WERI-Rb-1 (cell line): ENCODE measurements at places on chromosomes 6 and 20.
A peak's percentile ranks its signal among the peaks of the same experiment; 100 is the strongest.

- DNase-seq = no peak
Observed at GRCh38 chr6:169776379-169776778, 25.0 kb downstream of the ERMARD start.

DNA sequence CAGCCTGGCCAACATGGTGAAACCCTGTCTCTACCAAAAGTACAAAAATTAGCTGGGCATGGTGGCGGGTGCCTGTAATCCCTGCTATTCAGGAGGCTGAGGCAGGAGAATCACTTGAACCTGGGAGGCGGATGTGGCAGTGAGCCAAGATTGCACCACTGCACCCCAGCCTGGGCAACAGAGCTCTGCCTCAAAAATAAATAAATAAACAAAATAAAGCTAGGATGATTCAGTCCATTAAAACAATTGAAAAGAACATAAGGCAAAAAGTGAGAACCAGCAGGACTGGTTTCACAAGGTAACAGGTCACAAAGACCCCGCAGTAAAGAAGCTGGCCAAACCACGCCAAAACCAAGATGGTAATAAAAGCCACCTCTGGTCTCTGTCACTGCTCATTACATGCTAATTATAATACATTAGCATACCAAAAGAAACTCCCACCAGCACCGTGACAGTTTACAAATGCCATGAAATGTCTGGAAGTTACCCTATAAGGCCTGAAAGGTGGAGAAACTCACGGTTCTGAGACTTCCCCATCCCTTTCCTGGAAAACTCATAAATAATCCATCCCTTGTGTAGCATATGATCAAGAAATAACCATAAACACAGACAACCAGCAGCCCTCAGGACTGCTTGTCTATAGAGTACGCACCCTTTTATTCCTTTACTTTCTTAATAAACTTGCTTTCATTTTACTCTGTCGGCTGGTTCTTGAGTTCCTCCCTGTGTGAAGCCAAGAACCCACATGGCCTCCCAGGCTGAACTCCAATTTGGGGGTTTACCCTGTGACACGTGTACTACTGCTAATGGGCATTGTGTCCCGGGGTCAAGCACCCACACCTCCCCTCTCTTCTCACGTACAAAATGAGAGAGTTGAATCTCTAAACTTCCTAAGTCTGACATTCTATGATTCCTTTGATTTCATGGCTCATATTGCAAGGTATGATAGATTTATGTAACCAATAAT lies 10.2 kb downstream of the LAMA4 start:
- no peak for DNase-seq

DNA sequence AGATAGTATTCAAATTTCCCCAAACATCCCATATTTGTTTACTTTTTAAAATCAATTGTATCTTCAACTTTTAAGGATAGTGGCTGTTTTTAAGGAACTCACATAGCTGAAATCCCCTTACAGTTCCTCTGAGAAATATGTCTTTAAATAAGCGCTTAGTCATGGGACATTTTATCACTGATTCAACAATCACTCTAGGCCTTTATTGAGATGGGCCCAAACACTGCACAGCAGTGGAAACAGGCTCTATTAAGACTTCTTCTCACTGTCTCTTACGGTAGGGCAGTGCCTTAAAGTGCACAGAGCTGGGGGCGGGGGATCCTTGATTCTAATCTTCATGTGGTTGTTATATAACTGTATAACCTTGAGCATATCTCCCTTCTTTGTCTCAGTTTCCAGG lies 59.8 kb upstream of the RREB1 start:
- peak; percentile 42 for DNase-seq

GRCh38 chr20:50992733-50993457 lies 30.0 kb downstream of the KCNG1 start:
- peak; percentile 33 for DNase-seq

DNA sequence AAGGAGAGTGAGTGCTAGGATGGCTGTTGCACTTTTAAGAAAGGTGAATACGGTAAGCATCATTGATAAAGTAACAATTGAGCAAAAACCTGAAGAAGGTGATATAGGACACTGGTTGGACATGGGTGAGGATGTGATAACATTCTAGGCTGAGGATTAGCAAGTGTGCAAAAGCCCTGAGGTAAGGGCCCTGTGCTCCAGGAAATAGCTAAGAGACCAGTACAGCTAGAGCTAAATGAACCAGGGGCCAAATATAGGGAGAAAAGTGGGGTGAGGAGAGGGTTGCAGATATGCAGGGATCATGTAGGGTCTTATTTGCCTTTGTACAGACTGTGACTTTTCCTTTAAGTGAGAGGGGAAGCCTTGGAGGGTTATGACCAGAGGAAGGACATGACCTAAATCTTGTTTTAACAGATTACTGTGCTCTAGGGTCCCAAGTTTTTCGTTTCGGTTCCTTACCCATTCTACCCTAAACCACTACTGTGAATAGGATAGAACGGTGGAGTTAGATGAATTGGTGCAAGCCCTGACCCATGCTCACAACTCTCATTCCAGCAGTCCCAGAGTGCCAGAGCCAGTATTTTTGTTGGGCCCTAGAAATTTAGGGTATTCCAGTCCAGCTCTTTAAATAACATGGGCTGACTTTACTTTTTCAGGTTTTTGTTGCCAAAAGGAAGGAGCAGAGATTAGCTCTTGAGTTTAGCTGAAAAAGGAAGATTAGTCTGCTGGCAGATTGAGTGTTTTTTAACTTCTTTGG lies 10.7 kb downstream of the MAPK14 start:
- DNase-seq = no peak

GRCh38 chr6:89022798-89023197 lies 57.8 kb upstream of the PNRC1 start:
- DNase-seq = no peak

DNA sequence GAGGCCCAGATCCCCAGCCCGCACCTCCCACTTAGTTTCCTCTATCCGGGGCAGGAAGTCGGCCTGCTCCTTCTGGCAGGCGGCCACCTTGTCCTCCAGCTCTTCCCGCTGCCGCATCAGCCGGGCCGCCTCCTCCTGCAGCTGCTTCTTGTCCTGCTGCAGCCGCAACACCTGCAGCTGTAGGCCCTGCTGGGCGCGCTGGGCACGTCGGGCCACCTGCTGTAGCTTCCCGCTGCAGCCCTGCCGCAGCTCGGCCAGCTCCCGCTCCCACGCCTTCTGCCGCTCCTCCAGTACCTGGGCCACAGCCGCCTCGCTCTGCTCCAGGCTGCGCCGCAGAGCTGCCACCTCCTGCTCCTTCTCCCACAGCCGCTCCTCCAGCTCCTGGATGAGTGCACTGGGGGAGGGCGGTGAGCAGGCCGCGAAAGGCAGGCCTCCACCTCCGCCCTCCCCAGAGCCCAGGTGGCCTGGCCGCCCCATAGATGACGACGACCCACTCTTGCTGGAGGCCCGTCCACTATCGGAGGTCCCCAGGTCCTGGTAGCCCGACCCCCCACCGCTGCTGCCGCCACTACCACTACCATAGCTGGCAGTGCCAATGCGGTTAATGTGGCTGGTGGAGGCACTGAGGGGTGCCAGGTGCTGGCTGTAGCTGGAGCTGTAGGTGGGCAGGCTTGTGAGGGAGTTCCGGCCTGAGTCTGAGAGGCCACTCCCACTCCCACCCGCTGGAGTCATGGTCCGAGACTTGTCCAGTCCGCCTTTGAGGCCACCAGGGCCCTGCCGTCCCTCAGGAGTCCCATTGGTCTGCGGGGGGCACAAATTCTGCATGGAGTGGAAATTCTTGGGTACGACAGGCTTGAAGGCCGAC lies 6.0 kb upstream of the FASTKD5 start:
- DNase-seq = no peak

DNA sequence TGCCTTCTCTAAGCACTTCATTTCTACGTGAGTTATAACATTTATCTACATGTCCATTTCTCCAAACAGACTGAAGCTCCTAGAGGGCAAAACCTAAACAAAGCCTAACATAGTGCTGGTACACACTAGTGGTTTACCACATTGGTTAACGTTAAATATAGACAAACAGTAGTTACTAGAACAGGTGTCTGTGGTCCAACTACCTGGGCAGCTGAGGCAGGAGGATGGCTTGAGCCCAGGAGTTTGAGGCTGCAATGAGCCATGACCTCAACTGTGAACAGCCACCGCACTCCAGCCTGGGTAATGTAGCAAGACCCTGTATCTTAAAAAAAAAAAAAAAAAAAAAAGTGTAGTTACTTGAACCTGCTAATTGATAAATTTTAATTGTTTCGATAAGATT lies 26.5 kb downstream of the PTPRK start:
- DNase-seq = no peak

GRCh38 chr20:4853004-4853403 lies 131.3 kb downstream of the PRND start:
- DNase-seq = no peak

- no peak for DNase-seq
Observed at GRCh38 chr6:85006362-85006761, 242.0 kb upstream of the TBX18 start.
